Left ventricle myocardium superior (tissue), 1 donor: ENCODE measurements at places on chromosomes 16 and 17.
A peak's percentile ranks its signal among the peaks of the same experiment; 100 is the strongest.

- DNase-seq, result peak; percentile 23
Measured at GRCh38 chr16:85173146-85173980, 61.1 kb upstream of the CIBAR2 start.

GRCh38 chr17:35560703-35561102 is at the start of gene SLFN14:
Gene SLFN14 (minus strand): TSS chr17:35560819. CDS start chr17:35558062, 2,757 bp downstream.
- no peak for DNase-seq

- DNase-seq, result peak; percentile 58
Measured at GRCh38 chr16:1407753-1408152, 6.8 kb downstream of the UNKL start.

DNA sequence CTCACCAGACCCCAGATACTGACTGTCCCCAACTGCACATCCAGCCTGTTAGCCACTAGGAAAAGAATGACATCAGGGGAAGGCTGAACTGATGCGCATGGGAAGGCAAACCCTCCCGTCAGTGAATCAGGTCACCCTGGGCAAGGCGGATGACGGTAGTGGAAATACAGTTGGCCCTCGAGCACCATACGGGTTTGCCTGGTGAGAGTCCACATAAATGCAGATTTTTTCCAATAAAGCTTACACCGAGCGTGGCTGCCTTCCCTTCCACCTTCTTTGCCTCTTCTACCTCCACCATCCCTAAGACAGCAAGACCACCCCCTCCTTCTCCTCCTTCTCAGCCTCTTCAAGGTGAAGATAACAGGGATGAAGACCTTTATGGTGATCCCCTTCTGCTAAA is 236.1 kb upstream of the TNRC6C start:
- DNase-seq, result no peak

- no peak for DNase-seq
Measured at GRCh38 chr17:64736804-64737492, 74.8 kb upstream of the SMURF2 start.

GRCh38 chr16:69283851-69284250 is 27.3 kb upstream of the VPS4A start:
- no peak for DNase-seq

- DNase-seq, result no peak
Measured at GRCh38 chr16:86714166-86714565, 135.8 kb downstream of the FOXL1 start.

DNA sequence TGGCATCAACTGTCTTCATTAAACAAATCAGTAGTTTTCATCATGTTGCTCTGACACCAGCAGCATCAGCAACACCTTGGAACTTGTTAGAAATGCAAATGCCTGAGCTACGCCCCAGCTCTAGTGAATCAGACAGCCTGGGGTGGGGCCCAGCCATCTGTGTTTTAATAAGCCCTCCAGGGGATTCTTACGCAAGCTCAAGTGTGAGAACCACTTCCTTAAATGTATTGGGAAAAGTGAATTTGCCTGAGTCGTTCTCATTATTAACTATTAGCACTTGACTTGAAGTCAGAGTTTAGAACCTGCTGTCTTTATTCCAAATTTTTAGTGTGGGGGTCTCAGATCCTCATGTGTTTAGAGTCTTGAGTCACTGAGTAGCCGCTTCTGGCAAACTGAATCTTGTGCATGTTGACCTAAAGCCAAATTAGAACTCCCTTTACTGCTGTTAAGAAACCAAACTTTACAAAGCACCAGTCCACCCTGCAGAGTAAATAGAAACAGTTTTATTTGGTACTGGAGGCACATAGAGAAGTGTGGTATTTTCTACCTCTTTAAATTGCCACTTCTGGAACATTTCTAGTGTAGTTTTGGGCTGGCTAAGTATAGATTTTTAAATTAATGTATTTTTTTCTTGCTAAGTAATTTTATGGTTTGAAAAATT is 137.4 kb upstream of the COX10 start:
- peak; percentile 74 for DNase-seq

- DNase-seq, result no peak
Measured at GRCh38 chr17:54009502-54009901, 186.8 kb downstream of the KIF2B start.

GRCh38 chr16:69181-69580 is 3.2 kb downstream of the RHBDF1 start:
- no peak for DNase-seq

GRCh38 chr17:65660078-65660477 is 98.6 kb upstream of the AXIN2 start:
- no peak for DNase-seq

- no peak for DNase-seq
Measured at GRCh38 chr16:88318521-88318920, 64.2 kb upstream of the ZNF469 start.

- DNase-seq, result no peak
Measured at GRCh38 chr17:78374189-78374588, 4.3 kb upstream of the PGS1 start.

- no peak for DNase-seq
Measured at GRCh38 chr17:13428611-13429042, 173.1 kb downstream of the HS3ST3A1 start.

- no peak for DNase-seq
Measured at GRCh38 chr17:77719806-77720205, 238.7 kb upstream of the TNRC6C start.

DNA sequence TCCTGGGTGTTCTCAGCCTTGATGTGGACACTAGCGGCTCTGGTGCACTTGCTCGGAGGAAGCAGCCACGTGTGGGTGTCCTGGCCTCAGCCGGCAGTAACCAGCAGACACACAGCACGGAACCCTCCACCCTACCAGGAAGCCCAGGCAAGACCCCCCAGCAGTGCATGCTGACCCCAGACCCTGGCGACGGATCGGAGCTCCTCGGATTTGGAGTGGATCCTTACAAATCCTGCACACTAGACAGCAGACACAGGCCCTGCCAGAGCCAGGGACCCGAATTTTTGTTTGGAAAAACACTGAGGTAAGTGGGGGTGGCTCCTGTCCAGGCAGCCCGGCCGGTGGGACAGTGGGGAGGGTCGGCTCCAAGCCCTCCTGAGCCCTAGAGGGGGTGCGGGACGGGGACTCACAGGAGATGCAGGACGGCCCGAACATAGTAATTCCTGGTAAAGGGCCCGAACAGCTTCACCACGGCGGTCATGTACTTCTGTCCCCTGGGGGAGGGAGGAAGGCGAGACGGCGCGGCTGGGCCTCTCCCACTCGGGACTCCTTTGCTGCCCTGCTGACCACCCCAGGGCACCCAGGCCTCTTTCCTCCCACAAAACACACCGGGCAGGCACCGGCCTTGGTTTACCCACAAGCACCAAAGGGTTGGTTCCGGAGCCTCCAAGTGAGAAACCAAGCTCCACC is 4.4 kb downstream of the CYBA start:
- DNase-seq, result no peak

GRCh38 chr17:57589151-57590034 is 155.7 kb downstream of the CCDC182 start:
- no peak for DNase-seq

- DNase-seq, result no peak
Measured at GRCh38 chr16:51951668-51952298, 595.2 kb downstream of the TOX3 start.

DNA sequence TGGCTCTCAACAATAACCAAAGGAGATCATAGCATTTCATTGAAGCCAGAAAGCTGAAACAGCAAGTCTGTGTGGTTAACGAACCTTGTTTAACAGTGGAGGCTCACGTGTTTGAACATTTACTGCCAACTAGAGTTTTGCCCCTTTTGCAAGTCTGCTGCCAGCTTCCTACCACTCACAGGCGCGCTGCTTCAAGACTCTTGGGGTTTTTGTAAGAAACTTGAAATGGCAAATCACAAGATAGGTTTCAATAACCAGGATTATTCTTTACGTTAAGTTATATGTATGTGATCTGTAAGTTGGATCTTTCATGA is 1.2 kb downstream of the SNTB2 start:
- no peak for DNase-seq

DNA sequence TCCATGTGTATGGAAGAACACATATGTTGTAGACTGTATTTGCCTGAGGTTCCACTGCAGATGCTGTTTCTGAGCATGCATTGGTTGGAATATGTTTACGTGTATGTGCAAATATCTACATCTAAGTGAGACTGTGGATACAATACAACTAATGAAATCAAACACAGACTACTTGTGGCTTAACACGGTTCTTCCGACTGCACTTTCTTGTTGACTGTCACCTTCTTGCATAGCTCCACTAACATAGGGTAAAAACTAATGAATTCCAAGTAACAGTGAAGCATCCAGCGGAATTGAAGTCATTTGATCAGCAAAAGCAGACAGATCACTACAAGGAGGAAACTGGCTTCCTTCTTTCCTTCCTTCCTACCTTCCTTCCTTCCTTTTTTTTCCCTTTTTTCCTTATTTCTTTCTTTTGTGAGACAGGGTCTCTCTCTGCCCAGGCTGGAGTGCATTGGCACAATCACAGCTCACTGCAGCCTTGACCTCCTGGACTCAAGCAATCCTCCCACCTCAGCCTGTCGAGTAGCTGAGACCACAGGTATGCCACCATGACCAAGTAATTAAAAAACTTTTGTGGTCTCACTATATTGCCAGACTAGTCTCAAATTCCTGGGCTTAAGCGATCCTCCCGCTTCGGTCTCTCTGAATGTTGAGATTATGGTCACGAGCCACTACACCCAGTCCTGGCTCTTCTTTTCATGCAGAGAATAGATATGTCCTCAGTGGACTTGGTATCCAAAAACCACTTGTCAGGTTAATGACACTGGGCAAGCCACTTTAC is 22.0 kb upstream of the CCL1 start:
- DNase-seq, result no peak

GRCh38 chr17:2184993-2185931 is 118.3 kb downstream of the SMG6 start:
- no peak for DNase-seq

DNA sequence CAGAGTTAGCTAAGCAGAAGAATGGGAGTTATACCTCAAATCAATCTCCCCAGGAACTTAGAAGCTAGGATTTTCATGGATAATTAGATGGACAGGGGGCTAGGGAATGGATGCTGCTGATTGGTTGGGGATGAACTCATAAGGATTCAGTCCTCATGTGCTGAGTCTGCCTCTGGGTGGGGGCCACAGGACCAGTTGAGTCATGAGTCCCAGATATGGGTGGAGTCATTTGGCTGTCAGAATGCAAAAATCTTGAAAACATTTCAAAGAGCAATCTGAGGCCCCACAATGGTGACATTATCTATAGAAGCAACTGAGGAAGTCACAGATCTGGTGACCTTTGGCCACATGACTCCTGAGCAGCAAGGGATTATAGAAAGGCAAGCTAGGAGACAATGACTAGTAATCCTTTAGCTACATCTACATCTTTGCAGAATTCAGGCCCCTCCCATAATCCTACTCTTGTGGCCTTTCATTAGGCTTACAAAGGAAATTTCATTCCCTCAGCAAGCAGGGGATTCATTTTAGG is 82.6 kb upstream of the CCL2 start:
- no peak for DNase-seq

DNA sequence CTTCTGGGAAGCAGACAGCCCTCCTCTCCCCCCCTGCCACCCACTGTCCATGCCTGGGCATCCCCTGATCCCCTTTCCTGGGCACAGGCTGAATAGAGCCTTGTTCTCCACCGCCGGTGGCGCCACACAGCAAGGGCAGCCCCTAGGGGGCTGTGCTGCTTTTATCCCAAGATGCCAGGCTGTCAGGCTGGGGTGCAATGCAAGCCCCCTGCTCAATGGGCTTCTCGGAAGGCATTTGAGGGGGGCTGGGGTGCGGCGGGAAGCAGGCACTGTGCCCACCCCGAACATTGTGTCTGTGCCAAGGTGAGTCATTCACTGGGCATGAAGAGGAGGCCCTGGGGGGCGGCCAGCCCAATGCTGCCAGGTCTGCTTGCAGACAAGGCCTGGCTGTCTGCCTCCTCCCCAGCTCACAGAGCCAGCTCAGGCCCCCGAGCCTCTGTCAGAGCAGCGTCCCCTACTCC is 1.5 kb upstream of the GFAP start:
- peak; percentile 88 for DNase-seq

- DNase-seq, result peak; percentile 54
Measured at GRCh38 chr17:80036715-80037477, 454 bp downstream of the CCDC40 start.

- no peak for DNase-seq
Measured at GRCh38 chr16:67750466-67750865, 31.4 kb upstream of the GFOD2 start.

DNA sequence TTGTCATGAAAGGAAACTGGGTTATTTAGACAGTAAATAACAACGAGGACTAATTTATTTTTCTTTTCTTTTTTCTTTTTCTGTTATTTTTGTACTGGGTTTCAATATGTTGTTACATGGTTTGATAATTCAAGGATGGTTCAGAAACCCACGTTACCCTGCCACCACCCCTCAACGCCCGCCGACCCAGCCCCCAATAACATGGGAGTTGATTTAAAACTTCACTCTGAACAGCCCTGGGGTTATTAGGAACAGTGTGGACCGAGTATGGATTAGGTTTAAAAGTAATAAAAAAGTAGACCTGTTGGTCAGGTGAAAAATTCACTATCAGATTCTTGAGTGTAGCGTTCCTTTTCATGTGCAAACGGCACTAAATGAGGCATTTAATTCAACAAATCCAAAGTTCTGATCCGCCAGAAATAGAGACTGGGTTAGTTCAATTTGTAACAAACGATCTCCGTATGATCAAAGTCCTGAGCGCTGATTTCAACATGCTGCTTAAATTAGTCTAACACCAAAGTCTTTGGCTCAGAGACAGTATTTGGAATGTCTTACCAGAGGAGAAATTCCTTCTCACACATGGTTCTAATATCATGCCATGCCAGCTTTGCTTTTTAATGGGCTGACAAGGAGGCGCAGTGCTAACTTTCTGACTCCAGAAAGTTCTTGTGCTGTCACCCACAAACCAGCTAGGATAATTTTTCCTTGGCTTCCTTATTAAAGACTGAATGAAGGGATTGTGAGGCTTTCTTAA is 173.1 kb upstream of the IRX3 start:
- DNase-seq, result no peak

GRCh38 chr16:27374221-27374803 is 27.7 kb upstream of the IL21R start:
- no peak for DNase-seq

DNA sequence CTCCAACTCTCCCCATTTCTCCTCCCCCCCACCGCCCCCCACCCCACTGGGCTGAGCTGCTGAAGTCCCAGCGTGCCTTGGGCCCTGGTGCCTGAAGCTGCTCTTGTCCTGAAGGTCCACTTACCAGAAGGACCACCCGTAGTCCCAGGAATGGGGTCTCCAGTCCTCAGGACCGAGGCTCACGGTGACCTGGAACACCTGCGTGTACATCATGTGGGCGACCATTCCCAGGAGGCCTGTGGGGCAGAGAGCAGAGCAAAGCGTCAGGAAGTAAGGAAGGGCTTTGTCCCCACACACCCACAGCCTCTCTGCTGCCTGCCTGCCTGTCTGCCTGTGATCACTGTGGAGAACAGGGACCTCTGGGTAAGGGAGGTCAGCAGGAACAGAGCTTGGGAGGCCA is 218.7 kb downstream of the GSG1L start:
- no peak for DNase-seq

GRCh38 chr17:37664214-37664613 is 21.0 kb upstream of the DDX52 start:
- DNase-seq, result no peak

DNA sequence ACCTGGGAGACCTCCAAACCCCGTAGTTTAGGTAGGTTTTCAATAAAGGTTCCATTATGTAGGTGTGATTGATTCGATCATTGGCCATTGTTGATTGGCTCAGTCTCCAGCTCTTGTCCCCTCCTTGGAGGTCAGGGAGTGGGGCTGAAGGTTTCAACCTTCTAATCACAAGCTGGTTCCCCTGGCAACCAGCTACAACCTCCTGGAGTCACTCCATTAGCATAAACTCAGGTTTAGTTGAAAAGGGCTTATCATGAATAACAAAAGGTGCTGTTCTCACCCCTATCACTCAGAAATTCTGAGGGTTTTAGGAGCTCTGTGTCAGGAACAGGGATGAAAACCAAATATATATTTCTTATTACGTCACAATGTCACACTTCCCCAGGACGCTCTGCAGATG is 28.5 kb downstream of the TMEM132E start:
- no peak for DNase-seq
